ENCODE measurements at places on chromosomes 16 and 17. TPM values are rescaled to one million over a fixed set of nuclear protein-coding genes. Genes with fewer than 3 reads are reported as not detected.
A peak's percentile ranks its signal among the peaks of the same experiment; 100 is the strongest.

The PABPN1L gene
- total RNA-seq = not detected

The SHCBP1 gene
- 66.0 TPM for total RNA-seq

The KRTAP9-8 gene
- total RNA-seq = not detected

The CDRT15 gene
- not detected for total RNA-seq

The RNF222 gene
- total RNA-seq = not detected

The CCL16 gene
- not detected for total RNA-seq

The BTBD17 gene
- total RNA-seq = not detected

The CALB2 gene
- 2.6 TPM for total RNA-seq

The MYL11 gene
- not detected for total RNA-seq

The CDR2L gene
- 24.0 TPM for total RNA-seq

DNA sequence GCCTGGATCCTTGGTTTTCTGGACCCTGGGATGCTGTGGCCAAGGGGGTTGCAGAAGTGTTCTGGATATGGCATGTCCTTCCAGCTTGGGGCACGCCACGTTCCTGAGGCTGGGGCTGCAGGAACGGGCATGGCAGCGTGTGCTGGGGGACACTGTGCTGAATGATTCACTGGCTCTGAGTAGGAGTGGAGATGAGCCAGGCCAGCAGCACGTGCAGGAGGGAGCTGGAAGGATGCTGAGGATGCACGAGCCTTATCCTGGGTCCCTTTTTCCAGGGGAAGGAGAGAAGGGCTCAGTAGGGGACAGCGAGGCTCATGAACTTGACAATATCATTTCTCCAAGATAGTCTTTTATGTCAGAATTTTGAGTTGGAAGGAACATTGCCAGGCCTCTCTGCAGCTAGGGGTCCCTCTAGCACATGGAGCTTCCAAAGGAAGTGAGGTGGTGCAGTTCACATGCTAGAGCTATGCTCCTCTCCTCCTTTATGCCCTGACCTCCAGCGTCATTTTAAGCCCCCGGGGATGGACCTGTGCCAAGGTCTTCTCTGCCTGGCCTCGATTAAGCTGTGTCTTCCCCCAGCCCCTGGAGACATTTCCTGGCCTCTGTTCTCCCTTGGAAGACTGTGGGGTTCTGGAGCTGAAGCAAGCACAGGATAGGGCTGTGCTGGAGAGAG lies 125.9 kb downstream of the OR1D5 start:
- DNase-seq = no peak

DNA sequence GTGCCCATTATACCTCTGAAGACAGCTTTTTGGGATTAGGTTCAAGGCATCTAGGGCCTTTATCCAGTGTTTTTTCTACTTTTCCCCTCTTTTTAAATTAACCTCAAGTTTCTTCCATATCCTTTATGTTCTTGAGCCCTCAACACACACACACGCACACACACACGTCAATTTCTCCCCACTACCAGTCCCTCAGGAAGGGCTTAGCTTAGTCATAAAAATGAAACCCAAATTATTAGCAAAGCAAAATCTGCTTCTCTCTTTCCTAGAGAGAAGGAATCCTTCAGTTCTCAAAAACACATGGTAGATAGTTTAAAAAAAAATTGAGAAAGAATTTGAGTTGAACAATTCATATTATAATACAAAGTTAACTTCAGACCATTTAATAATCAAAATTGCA lies 401.1 kb downstream of the XYLT1 start:
- DNase-seq = no peak

- DNase-seq = no peak
These were observed 10.3 kb upstream of the NPTX1 start for GRCh38 chr17:80486692-80487091.

GRCh38 chr16:57639172-57639887 lies 10.9 kb downstream of the ADGRG1 start:
- DNase-seq = no peak

DNA sequence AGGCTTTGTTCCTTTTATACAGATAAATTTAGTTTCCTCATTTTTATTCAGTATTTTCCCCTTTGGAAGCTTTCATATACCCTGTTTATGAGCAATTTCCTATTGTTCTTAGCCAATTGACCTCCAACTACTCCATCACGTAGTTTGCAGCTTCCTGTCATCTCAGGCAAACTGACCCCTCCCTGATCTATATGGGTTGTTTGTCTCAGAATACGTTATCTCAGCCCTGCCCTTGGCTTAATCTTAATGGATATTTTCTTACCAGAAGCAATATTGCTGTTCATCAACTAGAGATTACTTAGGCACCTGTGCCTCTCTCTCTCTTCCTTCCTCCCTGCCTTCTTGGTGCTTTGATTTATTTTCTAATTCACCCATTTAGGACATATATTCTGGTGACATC lies 81.2 kb downstream of the ZNF18 start:
- no peak for DNase-seq

- DNase-seq = no peak
These were observed 3.0 kb upstream of the FLYWCH2 start for GRCh38 chr16:2879854-2880508.

DNA sequence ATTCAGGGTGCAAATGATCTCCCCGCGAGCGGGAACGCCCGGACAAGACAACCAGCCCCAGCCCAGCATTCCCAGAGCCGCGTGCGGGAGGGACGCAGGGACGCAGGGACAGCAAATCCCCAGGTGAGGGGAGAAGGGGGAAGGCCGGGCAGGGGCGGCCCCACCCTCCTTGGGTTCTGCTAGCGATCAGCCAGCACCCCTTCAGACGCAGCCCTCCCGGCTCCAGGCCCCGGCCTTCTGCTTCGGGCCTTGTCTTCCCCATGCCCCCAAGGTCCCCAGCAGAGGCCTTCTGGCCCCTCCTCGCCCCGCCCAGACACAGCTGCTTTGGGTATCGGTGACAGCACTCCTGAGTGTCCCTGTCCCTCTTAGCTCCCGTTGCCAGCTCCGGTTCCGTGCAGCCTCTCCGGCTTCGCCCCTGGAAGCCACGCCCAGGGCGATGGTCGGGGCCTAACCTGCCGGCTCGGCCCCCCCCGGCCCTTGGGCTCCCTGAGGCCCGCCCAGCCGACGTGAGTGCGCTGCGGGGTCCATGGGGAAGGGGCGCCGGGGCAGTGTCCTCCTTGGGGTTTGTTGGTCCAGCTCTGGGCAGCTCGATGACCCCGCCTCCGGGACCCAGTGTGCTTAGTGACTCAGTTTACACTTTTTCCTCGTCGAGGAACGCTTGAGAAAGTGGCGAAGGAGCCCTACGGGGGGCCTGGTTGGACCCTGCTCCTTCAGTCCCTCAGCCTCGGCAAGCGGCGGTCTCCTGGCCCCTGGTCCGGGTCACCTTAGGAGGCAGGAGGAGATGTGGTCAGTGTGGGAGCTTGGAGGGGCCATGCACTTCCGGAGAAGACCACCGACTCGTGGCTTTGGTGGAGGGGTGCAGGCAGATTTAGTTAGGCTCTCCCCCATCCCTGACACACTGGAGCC lies 50.5 kb upstream of the AMZ2 start:
- DNase-seq = no peak

DNA sequence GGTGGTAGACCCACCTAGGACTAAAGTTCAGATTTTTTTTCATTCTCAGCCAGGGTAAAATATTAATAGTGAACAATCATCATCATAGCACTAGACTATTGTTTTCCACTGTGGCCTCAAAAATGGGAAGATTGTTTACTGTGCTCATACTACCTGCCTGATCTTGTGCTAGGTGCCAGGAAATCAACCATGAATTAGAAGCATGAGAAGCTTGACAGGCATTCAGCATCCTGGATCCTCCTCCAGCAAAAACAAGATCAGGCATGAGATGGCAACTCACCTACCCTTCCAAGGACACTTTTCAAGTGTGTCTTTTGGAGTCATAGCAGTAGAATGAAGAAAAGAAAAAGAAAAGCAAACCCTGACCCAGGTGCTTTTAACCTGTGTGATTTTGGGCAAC lies 174.2 kb downstream of the CYLD start:
- no peak for DNase-seq

DNA sequence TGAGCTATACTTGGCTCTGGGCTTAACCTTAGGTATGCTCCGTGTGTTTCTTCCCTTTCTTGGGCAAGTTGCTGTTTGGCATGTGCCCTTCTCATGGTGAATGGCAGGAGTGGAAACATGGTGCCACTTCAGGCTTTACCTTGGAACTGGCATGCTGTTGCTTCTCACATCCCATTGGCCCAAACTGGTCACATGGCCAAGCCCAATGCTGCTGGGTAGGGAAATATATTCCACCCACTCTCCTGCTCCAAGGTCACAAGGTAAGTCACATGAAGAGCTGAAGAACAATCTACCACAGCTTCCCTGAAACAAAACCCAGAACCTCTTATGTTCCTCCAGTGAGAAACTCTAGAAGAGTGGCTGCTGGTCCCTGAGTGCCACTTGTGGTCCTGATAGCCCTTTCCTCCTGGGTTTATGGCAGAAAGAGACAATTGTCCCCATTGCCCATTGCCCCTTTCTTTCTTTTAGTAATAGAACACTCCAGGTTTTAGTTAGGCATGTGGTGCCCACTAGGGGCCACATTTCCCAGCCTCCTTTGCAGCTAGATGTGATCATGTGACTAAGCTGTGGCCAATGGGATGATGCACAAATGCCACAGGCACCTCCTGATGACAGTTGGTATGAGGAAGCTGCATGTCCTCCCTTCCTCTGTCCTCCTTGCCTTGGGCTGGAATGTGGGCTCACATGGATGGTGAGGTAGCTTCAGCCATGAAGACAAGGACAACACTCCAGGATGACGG lies 50.3 kb downstream of the MEOX1 start:
- DNase-seq = no peak

DNA sequence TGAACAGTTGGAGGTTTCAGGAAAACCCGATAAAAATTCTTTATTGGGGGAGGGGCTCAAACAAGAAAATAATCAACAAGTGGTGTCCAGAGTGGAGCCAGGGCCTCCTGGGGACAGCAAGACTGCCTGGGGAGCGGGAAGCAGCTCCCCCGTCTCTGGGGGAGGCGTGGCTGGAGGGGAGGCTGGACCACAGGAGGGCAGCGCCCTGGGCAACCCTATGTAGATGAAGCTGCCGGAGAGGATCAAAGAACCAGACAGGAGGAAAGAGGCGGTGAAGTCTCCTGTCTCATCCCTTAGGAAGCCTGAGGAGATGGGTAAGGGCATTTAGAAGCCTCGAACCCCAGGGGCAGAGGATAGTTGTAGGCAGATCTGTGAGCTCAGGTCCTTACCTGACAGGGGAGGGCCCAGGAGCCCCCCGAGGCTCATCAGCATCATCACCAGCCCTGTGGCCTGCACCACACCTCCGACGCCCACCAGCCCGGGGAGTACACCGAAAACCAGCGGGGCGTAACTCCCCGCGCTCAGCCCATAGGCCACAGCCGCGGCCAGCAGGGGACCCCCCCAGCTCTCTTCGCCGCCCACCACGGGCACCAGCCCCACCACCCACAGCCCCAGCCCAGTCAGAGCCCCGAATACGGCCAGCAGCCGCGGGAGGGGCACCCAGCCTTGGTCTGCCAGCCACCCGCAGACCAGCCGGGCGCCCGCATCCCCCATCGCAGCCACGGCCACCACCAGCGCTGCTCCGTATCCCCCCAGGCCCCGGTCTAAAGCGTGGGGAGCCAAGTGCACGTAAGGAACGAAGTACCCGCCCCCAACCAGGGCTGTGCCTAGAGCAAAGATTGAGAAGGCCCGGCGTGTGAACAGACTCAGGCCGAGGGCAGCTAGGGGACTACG lies 2.0 kb downstream of the SLC16A11 start:
- DNase-seq = no peak

- DNase-seq = no peak
These were observed 2.6 kb downstream of the ZC3H7A start for GRCh38 chr16:11794447-11794846.

GRCh38 chr17:40241252-40241834 lies 22.2 kb downstream of the WIPF2 start:
- DNase-seq = no peak

- DNase-seq = no peak
These were observed 87.0 kb downstream of the CDH13 start for GRCh38 chr16:82713778-82714177.

GRCh38 chr17:44221084-44221861 lies 1.8 kb upstream of the UBTF start:
- peak; percentile 57 for DNase-seq

GRCh38 chr17:76957678-76958464 lies 89.7 kb downstream of the MGAT5B start:
- no peak for DNase-seq

DNA sequence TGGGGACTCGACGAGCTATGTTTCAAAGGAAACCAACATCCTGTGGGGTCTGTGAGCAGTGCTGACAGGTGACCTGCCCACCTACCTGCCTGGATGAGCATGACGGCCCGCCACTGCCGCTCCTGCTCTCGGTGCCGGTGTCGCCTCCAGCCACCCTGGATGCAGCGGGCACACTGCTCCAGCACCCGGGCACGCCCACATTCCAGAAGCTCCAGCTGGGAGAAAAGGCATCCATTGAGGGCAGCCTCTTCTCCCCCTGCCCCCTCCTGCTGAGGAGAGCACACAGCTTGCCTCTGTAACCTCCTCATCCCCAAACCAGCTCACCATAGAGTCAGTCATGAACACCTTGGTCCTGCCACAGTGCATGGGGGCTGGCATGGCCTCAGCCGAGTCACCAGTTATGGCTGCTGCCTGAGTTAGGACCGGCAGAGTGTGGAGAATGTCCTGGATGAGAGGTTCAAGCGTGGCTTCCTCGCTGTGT lies 14.3 kb downstream of the ZNHIT3 start:
- DNase-seq = no peak

DNA sequence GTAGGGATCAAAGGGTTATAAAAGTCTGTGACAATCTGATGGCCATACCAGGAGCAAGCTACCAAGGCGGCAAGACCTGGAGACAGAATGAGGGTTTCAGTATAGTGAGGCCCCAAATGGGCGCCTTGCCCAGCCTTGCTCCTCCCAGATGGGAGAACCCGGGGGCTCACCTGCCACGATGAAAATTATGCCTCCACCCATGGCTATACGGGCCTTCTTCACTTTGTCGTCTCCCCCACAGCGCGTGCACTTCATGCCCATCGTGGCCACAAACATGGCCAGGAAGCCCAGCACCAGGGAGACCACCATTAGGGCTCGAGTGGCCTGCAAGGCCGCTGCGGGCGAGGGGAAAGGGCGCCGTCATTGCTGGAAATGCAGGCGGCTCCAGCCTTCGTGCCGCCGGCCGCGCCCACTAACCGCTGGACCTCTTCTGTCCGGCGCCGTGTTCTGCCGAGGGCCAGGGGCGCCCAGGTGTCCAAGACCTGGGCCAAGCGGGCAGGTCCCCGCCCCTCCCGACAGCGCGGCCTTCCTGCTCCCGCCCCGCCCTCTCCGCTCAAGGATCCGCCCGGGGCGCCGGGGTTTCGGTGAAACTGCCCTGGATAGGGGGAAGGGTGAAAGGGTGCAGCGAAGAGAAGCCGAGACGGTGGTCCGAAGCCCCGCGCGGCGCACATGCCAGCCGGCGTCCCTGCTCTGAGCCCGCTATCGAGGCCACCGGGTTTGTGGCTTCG lies 1.5 kb downstream of the CLDN7 start:
- no peak for DNase-seq

- peak; percentile 32 for DNase-seq
These were observed 165.4 kb downstream of the AIPL1 start for GRCh38 chr17:6269478-6269877.

GRCh38 chr16:8589057-8589899 lies 1.0 kb downstream of the TMEM114 start:
- no peak for DNase-seq

GRCh38 chr17:30219833-30220232 lies 15.7 kb downstream of the SLC6A4 start:
- DNase-seq = no peak

- DNase-seq = no peak
These were observed 10.3 kb downstream of the CNTNAP4 start for GRCh38 chr16:76287466-76287865.
